ENCODE measurements at places on chromosomes 7 and 10.

GRCh38 chr10:32960022-32960421 is 2.0 kb upstream of the ITGB1 start:
- no peak for DNase-seq

DNA sequence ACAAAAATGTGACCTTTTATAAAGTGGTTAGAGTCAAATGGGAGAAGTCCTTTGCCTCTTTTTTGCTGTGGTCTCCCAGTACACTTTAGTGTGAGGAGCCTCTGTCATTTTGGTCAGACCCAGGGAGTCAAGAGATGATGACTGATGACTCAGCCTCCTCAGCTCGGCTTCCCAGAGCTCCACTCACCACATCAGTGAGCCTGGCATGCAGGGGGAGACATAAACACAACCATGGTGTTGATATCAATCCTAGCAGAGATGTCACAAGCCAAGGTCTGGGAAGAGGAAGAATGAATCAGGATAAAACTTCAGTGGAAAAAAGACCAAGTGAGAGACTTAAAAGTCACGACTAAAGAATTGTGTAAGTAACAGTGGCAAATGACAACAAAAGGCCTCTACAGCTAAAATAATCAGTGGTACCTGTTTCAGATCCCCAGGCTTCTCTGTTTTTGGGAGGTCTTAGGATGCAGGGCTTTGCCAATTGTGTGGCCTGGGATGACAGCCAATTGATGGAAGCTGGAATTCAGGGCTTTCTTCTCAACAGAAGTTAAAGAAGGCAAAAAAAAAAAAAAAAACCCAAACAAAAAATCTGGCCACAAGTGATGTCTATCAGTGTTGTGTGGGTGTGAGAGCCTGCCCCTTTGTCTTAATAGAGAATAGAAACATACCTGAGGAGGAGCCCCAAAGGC is 50.2 kb downstream of the TFAM start:
- DNase-seq, result no peak

GRCh38 chr7:121916211-121916610 is 43.2 kb downstream of the PTPRZ1 start:
- no peak for DNase-seq

DNA sequence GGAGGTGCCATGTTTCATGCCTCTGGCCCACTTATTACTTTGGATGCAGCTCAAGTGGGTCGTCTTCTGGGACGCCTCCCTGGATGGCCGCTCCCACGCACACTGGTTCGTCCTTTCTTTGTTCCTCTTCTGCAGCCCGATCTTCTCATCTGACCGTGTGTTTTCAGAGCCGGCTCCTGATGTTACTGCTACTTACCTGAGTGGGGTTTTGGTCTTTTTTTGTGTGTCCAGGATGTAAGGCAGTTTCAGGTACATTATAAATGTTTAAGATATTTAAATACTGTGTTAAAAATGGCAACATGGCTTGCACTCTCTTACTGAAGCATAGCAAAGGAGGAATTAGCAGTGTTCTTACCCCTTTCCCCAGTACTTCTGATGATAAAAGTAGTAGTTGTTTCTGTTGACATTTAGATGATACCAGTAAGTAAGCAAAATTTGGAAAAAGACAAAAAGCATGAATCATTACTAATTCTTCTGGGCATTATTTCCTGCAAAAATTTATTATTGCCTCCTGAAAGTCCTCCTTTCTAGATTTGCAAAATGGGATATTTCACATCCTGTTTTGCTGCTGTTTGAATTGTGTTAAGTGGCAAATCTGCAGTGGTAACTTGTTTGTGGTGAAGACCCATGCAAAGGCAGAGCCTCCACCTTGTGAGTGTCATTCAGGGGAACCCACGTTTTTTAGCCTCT is 59.4 kb downstream of the SHH start:
- no peak for DNase-seq

GRCh38 chr10:91520661-91521060 is 110.5 kb downstream of the HECTD2 start:
- no peak for DNase-seq

DNA sequence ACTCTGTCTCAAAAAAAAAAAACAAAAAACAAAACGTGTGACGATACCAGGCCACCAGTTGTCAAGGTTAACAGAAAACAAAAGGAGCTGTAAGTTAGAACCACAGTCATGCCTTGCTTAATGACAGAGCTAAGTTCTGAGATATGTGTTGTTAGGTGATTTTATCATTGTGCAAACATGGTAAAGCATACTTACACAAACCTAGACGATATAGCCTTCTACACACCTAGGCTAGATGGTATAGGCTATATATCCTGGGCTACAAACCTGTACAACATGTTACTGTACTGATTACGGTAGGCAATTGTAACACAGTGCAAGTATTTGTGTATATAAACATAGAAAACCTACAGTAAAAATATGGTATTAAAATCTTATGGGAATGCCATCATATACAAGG is 564.2 kb downstream of the HTR7 start:
- DNase-seq, result no peak

- no peak for DNase-seq
Measured at GRCh38 chr10:118101501-118101900, 54.8 kb upstream of the RAB11FIP2 start.

GRCh38 chr10:126104767-126105166 is 208.4 kb downstream of the FANK1 start:
- no peak for DNase-seq

GRCh38 chr10:73522263-73522662 is 26.4 kb upstream of the PPP3CB start:
- DNase-seq, result no peak

DNA sequence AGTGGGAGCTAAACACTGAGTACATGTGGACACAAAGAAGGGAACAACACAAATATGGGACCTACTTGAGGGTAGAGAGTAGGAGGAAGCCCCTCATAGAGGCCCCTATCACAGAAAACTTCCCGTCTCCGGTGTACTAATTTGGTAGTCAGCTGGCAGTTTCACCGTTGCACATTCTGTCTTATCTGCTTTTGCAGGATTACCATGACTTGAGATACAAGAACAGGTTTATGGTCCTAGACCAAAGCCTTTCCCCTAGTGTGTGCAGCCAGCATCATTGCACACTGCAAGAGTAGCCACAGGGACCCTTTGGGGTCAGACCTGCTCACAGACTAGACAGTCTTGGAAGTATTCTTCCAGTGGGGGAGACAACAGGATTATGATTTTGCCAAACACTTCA is 5.9 kb upstream of the IFIT1B start:
- no peak for DNase-seq

GRCh38 chr10:3702056-3702546 is 82.9 kb downstream of the KLF6 start:
- DNase-seq, result no peak

GRCh38 chr10:14378387-14378960 is 47.8 kb upstream of the FRMD4A start:
- no peak for DNase-seq

GRCh38 chr7:134777908-134778580 is 1.4 kb upstream of the CALD1 start:
- DNase-seq, result no peak

- no peak for DNase-seq
Measured at GRCh38 chr10:43940898-43941837, 292.5 kb upstream of the ZNF32 start.

DNA sequence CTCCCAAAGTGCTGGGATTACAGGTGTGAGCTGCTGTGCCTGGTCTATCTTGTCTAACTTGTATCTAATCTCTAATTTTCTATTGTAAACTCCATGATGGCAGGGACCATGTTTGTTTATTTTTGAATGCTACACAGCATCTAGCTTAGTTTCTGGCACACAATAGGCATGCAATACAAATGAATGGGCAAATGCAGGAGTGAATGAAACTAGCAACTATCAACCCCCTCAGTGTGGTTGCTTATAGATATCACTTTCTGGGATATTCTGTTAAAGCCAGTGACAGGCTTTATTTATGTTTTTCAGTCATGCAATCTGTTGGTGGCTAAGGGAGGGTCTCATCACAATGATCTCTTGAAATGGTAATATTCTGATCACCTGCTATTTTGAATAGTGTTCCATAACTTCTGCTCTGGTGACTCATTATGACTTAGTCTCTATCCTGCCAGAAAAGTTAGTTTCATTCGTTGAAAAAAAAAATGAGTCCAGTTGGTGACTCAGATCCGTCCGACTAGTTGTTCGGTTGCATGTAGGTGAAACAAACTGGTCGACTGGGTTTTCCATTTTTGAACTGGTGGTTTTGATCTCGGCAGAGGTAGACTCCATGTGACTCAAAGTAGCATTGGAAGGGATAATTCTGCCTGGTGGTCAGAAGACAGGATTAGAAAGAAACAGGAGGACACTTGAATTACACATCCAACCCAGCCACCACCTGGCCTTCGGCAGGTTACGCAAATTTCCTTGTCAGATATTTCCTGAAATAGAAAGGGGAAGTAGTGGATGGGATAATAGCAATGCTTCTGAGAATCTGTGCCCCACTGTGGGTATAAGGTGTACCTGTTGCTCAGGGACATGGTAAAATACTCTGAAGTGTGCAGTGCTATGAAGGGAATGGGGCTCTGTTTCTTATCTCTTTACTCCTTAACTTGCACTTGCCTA is 76.8 kb downstream of the GATA3 start:
- no peak for DNase-seq

- DNase-seq, result no peak
Measured at GRCh38 chr10:49347827-49348226, 48.1 kb downstream of the DRGX start.

DNA sequence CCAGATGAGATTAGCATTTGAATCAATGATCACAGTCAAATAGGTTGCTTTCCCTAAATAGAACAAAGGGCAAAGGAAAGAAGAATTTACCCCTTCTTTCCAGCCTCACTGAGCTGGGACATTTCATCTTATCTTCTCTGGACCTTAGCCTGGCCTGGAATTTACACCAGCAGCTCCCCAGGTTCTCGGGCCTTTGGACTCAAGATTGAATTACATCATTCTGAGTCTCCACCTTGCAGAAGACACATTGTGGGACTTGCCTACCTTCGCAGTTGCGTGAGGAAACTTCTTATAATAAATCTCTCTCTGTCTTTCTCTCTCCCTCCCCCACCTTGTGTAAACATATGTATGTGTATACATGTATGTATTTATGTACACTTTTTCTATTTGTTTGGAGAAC is 732.4 kb downstream of the IPMK start:
- no peak for DNase-seq

Data from neuronal stem cell (in vitro differentiated cells).